ENCODE measurements at places on chromosomes 5 and 9. TPM values are rescaled to one million over a fixed set of nuclear protein-coding genes. Genes with fewer than 3 reads are reported as not detected.
A peak's percentile ranks its signal among the peaks of the same experiment; 100 is the strongest.

Gene HACD4
- 4.6 TPM for total RNA-seq

Gene FBXW11
- 34.6 TPM for total RNA-seq

Gene PPP1R2B
- total RNA-seq, result not detected

Gene CDKN2B-AS1
- total RNA-seq, result not detected

Gene ANKRD34B
- total RNA-seq, result not detected

Gene CFAP157
- not detected for total RNA-seq

DNA sequence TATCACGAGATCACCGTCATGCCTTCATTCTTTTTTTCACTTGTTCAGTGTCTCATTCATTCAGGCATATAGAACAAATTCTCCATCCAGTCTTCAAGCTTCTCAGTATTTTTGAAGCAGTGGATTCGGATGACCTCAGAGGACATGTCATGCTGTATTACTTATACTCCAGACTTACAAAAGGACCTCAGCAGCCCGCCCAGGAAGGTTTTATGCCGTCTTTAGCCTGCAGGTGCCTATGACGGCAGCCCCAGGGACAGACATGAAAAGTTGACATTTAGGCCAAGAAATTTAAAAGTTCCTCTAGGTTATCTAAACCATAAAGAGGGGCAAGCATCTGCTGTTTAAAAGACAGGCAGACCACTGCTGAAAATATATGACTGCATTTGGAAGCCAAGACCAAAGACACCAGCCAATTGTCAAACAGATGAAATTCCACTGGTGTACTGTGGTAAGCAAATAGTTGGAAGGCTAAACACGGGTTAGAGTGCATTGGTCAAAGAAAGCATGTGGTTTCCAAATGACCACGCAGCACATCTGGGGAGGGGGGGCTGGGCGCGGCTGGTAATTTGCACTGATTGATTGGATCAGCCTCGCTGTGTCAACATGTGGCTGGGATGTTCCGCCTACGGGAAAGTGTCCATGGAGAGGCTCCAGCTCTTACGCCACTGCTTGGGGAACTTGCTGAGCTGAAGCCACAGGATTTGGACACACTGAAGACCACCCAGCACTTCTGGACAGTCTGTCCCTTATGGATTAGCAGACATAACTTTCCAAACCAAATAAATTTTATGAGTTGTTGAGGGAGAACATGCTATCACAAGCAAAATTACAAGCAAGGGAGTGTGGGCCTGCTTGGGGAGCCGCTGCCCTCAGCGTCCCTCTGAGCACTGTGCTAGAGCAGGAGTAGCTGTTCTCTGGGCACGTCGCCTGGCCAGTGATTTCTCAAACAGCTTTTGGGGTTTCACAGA, 173.6 kb downstream of the FANCC start:
- no peaks in the 10 kb centered on the region for H3K4me1 ChIP-seq
- no peak for DNase-seq
- H3K36me3 ChIP-seq, result no peaks in the 10 kb centered on the region
- peak overlapping the region; percentile 12 for H3K27ac ChIP-seq
- no peak overlapping the region for H3K4me3 ChIP-seq

DNA sequence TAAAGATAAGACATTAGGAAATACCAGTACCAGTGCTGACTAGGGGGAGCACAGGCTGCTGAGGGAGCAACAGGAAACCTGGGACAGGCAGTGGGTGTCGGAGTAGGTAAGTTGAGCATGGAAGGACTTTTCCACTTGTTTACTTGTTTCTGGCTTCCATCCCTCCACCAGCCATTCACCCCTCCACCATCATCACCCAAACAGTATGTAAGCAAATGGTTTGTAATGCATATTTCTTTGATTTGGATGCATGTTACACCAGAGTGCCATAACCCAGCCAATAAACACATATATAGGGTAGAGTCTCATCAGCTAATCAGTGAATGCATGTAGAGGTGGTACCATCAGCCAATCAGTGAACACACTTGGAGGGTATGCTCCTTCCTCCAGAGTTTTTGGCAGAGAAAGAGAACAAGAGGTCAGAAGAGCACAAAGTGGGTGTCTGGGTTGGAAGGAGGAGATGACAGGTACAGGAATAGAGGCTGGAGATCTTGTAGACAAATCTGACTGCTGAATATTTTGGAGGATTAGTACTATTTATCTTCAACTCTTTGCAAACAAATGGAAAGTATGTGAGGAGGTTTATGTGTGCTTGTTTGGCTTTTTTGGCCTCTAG, 37.7 kb upstream of the PDE8B start:
- no peaks in the 10 kb centered on the region for H3K27me3 ChIP-seq
- no peak overlapping the region for H3K27ac ChIP-seq
- DNase-seq, result no peak
- H3K36me3 ChIP-seq, result no peaks in the 10 kb centered on the region
- H3K4me3 ChIP-seq, result no peak overlapping the region

DNA sequence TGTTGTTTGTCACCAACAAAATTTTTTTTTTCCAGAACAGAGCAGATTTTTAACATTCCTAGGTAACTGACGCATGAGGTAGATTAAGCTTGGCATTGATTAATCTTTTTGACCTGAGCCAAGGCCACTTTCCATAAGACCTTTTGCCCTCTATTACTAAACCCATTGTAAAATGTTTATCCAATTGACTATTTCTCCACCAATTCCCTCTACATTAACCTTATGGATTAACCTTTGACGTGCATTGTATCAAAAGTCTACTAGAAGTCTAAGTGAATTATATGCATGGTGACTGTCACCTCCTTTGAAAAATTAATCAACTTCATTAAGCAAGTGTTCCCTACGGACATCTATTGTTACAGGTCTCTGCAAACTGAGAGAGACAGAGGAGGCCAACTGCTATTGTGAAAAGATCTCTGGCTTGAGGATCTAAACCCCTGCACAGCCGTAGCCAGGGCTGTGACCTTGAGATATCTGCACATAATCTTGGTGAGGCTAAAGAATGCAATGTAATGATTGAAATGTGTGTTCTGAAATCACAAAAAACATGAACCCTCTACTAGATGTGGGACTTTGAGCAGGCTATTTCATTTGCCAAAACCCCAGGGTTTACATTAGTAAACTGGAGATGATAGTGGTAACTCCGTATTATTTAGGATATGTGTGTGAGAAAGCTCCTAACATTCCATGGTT, 632.2 kb downstream of the TLR4 start:
- DNase-seq, result no peak
- no peaks in the 10 kb centered on the region for H3K4me1 ChIP-seq
- H3K27me3 ChIP-seq, result no peaks in the 10 kb centered on the region
- H3K4me3 ChIP-seq, result no peak overlapping the region

DNA sequence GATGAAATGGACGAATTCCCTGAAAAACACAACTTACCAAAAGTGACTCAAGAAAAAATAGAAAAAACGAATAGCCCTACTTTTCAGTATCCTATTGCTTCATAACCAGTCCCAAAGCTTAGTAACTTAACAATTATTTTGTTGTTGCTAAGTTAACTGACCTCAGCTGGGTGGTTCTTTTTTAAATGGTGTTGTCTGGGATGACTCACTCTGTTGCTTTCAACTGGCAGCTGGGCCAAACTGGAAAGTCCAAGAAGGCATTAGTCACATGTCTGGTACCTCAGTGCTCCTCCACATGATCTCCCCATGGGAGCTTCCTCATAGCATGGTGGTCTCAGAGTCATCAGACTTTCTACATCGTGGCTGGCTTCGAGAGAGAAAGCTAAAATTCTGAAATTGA, 47.8 kb upstream of the ADAMTS2 start:
- H3K27me3 ChIP-seq, result no peaks in the 10 kb centered on the region
- no peaks in the 10 kb centered on the region for H3K36me3 ChIP-seq
- no peak overlapping the region for H3K27ac ChIP-seq

DNA sequence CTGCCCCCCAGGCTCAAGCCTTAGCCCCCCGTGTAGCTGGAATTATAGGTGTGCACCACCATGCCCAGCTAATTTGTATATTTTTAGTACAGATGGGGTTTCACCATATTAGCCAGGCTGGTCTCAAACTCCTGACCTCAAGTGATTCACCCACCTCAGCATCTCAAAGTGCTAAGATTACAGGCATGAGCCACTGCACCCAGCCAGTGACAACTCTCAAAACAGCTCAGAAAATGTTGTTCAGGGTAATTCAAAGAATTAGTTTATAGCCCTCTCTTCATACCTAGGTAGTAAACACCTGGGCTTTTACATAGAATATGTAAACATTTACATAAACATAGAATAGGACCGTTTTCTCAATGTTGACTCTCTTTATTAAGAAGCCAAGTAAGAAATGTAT, 168.7 kb downstream of the ENC1 start:
- H3K27me3 ChIP-seq, result no peaks in the 10 kb centered on the region
- no peaks in the 10 kb centered on the region for H3K4me1 ChIP-seq
- H3K27ac ChIP-seq, result no peak overlapping the region
- H3K36me3 ChIP-seq, result no peaks in the 10 kb centered on the region

DNA sequence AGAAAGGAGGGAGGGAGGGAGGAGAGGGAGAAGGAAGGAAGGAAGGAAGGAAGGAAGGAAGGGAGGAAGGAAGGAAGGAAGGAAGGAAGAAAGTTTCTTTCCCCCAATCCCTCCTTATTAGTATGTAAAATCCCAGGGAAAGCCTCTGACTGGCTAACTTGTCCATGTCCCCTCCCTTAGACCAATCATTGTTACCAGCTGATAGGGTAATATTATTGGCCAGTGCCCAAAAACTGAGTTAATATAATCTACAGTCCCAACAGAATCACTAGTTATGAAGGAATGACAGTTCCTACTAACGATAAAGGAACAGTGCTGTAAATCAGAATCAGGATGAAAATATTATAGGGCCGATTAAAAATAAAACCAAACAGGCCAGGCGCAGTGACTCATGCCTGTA, 53.6 kb upstream of the CCNG1 start:
- no peak overlapping the region for H3K27ac ChIP-seq
- H3K27me3 ChIP-seq, result no peaks in the 10 kb centered on the region

DNA sequence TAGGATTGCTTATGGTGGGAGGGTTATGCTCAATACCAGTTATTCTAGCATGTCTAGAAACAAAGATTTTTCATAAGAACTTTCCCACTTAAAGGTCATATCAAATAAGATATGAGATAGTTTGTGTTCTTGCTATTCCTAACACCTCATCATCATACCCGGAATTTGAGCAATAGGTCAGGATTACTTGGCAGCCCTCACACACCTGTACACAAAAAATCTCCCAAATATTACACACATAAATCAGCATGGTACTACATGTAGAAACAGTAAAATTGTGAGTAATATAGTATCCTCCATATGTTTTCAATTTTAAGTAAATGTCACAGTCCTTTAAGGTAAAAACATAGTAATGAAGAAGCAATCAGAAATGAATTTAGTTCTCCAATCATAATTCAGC, 113.7 kb downstream of the SLC25A46 start:
- H3K36me3 ChIP-seq, result no peaks in the 10 kb centered on the region
- no peak overlapping the region for H3K4me3 ChIP-seq
- H3K27ac ChIP-seq, result no peak overlapping the region
- no peaks in the 10 kb centered on the region for H3K4me1 ChIP-seq
- H3K27me3 ChIP-seq, result no peaks in the 10 kb centered on the region
- DNase-seq, result no peak

- no peak overlapping the region for H3K4me3 ChIP-seq
- no peak overlapping the region for H3K27ac ChIP-seq
- H3K4me1 ChIP-seq, result no peaks in the 10 kb centered on the region
- DNase-seq, result no peak
- no peaks in the 10 kb centered on the region for H3K36me3 ChIP-seq
Measured at GRCh38 chr9:89594811-89595550, 9.8 kb upstream of the GADD45G start.

DNA sequence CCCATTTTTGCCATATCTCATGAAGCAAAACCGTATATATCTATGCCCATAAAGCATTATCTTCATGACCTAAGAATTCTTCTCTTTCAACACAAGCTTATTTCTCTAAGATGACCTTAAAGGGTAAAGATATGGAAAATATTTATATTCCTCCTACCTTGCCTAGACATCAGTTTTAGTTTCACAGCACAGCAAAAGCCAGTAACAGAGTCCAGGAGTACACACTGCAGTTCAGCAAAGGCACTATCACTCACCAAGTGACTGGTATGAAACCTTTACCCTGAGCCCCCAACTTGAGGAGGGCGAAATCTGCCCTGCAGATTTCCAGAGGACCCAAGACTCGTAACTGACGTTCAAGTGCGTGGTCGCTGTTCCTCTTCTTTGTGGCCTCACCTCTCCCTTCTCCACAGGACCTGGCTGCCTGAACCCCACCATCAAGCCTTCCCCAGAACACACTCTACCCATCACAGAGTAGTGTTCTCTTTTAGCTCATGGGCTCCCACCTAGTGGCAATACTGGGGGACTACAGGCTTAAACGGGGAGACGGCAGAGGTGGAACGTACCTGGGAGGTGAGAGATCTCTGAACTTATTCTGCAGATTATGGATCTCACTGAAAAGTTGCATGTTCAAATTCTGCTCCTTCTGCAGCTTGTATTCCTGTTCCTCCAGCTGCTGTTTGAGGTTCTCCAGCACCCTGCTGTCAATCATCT, 141.0 kb downstream of the CDK5RAP2 start:
- no peak overlapping the region for H3K27ac ChIP-seq
- peaks cover 7% of the 10 kb centered on the region for H3K36me3 ChIP-seq
- no peaks in the 10 kb centered on the region for H3K27me3 ChIP-seq
- H3K4me3 ChIP-seq, result no peak overlapping the region
- peaks cover 4% of the 10 kb centered on the region for H3K4me1 ChIP-seq

DNA sequence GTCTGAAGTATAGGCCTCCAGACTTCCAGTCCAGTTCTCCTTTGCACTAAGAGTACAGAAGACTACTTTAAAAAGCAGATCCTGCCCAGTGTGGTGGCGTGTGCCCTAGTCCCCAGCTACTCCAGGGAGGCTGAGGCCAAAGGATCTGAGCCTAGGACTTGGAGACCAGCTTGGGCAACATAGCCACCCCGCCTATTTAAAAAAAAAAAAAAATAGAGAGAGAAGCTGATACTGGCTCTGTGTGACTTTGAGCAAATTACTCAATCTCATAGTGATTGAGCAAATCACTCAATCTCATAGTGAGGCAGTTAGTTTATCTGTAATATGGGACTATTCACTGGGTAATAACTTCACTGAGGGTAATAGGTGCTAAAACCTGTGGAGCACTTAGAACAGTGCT, 43.6 kb upstream of the KDM4C start:
- no peaks in the 10 kb centered on the region for H3K27me3 ChIP-seq
- no peak for DNase-seq
- H3K36me3 ChIP-seq, result no peaks in the 10 kb centered on the region
- no peak overlapping the region for H3K27ac ChIP-seq
- no peaks in the 10 kb centered on the region for H3K4me1 ChIP-seq
